ENCODE measurements at places on chromosomes 12 and 14. TPM values are rescaled to one million over a fixed set of nuclear protein-coding genes. Genes with fewer than 3 reads are reported as not detected.

FAM181A gene
- total RNA-seq = not detected

DNA sequence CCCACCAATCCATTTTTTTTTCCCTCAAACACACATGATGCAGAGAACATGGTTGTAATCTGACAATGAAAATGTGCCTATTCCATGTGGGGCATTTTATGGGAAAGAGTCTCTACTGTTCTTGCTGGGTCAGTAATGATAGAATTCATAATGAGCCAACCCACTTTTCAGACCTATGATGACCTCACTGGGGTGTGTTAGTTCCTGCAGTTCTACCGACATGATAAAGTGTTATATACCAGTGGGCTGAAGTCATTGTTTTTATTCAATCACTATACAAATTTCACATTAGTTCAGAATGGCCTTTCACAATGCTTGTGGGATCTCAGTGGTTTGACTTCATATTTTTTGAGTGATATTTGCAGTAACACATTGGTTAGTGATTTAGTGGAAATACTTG is 47.5 kb downstream of the PPFIBP1 start:
- no peak for DNase-seq

DNA sequence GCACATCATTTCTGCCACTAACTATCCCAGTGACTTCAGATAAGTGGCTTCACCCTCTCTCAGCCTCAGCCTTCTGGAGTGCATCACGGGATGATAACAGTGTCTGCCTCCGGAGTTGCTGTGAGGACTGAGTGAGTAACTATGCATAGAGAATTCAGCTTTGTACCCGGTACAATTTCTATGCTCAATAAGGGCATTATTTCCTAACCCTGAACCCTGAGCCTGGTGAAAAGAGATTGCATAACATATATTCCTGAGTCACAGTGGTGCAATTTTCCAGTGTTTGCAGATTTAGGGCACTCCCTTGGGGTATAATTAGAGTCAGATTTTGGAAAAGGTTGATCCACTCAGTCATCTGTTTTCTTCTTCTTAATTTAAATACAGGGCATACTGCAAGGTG is 181.1 kb downstream of the PTPN11 start:
- DNase-seq = no peak

GRCh38 chr12:130800312-130800711 is 38.7 kb downstream of the STX2 start:
- no peak for DNase-seq

- DNase-seq = no peak
Observed at GRCh38 chr12:112525426-112525809, 106.7 kb downstream of the PTPN11 start.

CARMIL3 gene
- 0.99 TPM for total RNA-seq

GRCh38 chr12:1197264-1198018 is 206.4 kb downstream of the ERC1 start:
- DNase-seq = no peak

GALNT6 gene
- total RNA-seq = 8.6 TPM

MMP17 gene
- 2.6 TPM for total RNA-seq

KLRC2 gene
- 0.66 TPM for total RNA-seq

KRT71 gene
- not detected for total RNA-seq

- no peak for DNase-seq
Observed at GRCh38 chr14:62098357-62098756, 336.1 kb downstream of the SNAPC1 start.

STAC3 gene
- total RNA-seq = 0.78 TPM

DNA sequence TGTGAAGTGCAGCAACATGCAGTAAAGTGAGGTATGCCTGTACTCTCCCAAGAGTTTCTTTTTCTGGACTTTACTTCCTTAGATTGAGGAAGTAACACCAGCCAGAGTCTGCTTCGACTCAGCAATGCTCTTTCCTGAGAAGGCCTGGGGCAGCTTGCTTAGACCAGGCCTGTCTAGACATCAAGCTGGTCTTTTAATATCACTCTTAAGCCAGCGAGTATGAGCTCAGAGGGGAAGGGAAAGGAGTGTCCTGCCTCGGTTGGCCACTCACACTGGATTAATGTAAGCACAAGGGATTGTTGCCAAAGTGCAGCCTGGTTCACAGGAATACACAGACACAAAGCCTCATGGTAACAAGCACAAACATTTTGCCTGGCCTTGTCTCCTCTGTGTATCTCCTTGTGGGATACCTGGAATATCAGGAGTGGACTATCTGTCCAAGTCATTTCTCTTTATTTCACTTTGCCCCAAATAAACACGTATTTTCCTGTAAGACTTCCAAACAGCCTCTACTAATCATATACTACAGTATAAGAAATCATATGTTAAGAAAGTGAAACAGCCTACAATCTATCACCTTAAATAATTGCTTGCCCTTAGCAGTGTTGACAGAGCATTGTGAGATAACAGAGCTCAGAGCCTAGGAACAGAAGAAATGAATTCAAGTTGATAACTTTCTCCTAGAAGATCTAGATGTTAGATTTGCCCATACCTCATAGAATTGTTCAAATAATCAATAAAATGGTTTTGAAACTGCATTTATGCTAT is 121.2 kb upstream of the DAAM1 start:
- no peak for DNase-seq

DNA sequence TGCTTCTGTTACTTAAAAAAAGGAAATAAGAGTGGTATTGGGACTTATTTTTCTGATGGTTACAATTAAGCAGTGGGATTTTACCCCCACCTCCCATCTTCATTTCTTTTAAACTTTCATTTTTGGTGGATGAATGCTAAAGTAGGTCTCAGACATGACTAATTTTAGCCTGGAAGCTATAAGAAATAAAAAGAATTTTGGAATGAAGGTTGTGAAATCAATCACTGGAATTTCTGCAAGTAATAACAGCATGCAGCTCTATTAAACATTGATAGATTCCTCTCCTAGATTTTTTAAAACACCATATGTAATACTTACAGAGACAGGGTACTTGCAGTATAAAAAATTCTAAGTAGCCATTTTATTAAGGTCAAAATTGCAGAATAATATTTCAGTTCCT is 164.2 kb upstream of the CLEC14A start:
- no peak for DNase-seq

- no peak for DNase-seq
Observed at GRCh38 chr14:68663385-68664076, 129.3 kb downstream of the ZFP36L1 start.

DNA sequence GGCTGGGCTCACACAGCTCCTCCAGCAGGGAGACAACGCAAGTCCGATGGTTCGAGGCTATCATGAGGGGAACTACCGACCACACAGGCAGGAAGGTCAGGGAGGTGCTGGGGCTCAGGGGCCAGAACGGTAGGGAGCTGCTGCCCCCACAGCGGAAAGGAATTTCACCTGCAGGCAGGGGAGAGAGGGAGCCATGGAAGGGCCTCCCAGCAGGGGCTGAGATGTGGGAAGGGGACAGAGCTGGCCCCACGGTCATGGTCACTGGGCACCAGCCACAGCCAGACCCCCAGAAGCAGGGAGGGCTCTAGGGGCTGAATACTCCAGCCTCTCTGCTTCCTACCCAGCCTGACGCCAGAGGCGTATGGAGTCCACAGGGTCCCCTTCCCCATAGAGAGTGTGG is 103.1 kb downstream of the SCARB1 start:
- no peak for DNase-seq

POLE2 gene
- total RNA-seq = 7.0 TPM

DNA sequence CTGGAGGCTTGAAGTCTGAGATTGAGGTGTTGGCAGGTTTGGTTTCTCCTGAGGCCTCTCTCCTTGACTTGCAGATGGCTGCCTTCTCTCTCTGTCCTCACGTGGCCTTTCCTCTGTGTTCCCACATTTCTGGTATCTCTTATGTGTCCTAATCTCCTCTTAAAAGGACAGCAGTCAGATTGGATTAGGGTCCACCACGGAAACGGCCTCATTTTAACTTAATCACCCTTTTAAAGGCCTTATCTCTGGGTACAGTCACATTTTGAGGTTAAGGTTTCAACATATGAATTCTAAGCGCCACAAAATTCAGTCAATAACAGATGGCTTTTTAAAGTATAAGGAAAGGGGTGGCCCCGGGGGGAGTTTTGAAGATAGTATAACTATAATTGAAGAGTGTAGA is 33.5 kb downstream of the UNC79 start:
- DNase-seq = no peak

DNA sequence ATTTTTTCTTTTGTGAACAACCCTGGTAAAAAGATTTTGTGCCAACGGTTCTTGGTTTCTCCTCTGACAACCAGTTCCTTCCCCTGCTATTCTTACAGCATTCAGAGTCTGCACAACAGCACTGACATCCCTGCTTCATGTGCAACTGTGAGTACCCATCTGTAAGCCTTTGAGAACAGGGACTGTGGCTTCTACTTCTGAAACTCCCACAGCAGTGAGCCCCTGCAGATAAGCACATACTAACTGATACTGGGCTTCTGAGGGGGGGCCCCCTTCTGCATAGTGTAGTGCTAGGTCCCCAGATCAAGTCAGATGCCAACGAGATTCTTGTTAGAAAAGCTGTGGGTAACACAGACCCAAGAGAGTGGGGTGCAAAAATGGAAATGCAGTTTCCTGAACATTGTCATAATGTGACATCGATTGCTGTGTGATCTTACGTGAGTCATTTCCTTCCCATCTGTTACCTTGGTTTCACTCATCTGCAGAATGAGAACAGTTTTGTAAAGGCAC is 11.1 kb upstream of the NINJ2 start:
- DNase-seq = no peak

DNA sequence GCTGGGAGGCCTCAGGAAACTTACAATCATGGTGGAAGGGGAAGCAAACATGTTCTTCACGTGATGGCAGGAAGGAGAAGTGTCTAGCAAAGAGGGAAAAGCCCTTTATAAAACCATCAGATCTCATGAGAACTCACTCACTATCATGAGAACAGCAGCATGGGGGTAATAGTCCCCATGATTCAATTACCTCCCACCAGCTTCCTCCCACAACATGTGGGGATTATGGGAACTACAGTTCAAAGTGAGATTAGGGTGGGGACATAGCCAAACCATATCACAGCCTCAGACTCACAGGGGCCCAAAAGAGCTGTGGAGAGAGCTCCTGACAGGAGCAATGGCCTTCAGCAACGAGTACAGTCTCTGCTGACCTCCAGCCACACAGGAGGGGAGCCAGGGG is 151.4 kb downstream of the GXYLT1 start:
- DNase-seq = no peak

GRCh38 chr12:123723011-123723410 is 10.9 kb downstream of the ATP6V0A2 start:
- DNase-seq = no peak

- DNase-seq = no peak
Observed at GRCh38 chr12:52427083-52427482, 7.1 kb downstream of the KRT75 start.

- no peak for DNase-seq
Observed at GRCh38 chr14:27389402-27389801, 791.6 kb upstream of the NOVA1 start.

PGF gene
- total RNA-seq = 6.6 TPM

HOXC12 gene
- total RNA-seq = not detected

ASCL1 gene
- not detected for total RNA-seq

DNA sequence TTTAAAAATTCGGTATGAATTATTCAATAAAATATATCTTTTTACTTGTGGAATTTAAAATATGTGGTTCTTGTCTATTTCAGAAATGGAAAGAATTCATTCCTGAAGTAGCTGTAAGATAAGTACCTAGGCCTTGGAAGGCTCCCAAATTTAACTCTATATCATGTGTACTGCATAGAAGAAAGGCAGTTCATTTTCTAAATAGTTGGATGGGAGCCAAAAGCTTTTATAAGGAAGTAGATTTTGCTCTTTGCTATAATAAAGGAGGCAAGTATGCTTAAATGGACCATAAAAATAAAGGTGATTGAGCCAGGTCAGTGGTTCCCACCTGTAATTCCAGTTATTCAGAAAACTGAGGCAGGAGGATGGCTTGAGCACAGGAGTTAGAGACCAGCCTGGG is 187.5 kb downstream of the ATXN7L3B start:
- DNase-seq = no peak

GRCh38 chr12:42987216-42987650 is 397.7 kb upstream of the PRICKLE1 start:
- DNase-seq = peak; percentile 14

DNA sequence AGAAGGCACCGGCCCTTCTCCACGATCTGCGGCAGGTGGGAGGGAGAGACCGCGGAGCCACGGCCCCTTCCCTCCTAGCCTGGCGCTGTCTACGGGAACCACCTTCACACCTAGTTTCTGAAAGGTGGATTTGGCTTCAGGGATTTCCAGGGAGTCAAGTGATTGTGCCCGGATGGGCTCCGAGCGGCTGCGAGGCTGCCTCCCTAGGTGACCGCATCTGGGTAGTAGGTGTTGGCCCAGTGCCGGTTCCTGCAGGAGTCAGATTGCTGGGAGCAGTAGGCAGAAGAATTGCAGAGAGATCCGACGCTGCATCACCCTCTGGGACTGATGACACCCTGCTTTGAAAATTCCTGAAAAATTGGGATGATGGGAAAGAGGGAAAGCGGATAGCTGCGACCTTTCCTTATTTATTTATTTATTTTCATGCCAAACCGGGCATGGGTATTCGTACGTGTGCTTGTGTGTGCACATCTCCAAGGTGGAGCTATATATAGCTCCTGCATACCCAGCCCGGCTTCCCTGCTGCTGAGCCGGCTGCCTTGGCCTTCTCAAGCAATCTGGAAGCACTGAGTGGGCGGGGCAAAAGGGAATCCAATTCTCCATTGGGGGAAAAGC is 1.1 kb downstream of the CNTN1 start:
- DNase-seq = peak; percentile 71

PTGES3 gene
- total RNA-seq = 27.4 TPM

DNA sequence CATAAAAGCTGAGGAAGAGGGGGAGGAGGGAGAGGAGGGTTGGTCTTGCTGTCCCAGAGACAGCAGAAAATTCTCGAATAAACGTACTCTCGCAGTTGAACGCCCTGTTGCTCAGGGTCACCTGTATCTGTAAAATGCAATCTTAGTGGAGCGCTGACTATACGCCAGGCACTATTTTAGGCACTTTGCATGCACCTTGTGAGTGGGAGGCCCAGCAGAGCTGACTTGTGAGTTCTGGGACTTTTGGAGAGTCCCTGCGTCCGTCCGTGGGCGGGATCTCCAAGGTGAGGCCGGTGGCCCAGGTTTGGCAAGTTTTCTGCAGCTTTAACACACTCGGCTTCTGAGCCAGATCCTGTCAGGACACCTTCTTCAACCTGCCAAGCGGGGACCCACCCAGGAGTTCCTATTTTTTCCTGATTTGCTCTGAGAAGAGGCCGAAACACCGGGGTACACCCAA is 32.5 kb upstream of the PLEKHG6 start:
- DNase-seq = peak; percentile 73

CFAP54 gene
- total RNA-seq = not detected

LBHD2 gene
- not detected for total RNA-seq

HNRNPA1 gene
- 246 TPM for total RNA-seq

GRCh38 chr12:76799362-76799761 is 35.4 kb downstream of the ZDHHC17 start:
- DNase-seq = no peak

TSHR gene
- not detected for total RNA-seq
